ENCODE measurements at places on chromosomes 3 and 15.

- no peak for DNase-seq
Observed at GRCh38 chr3:180018543-180018942, 18.2 kb downstream of the PEX5L start.

- no peak for DNase-seq
Observed at GRCh38 chr15:42276762-42277161, 3.5 kb upstream of the TMEM87A start.

DNA sequence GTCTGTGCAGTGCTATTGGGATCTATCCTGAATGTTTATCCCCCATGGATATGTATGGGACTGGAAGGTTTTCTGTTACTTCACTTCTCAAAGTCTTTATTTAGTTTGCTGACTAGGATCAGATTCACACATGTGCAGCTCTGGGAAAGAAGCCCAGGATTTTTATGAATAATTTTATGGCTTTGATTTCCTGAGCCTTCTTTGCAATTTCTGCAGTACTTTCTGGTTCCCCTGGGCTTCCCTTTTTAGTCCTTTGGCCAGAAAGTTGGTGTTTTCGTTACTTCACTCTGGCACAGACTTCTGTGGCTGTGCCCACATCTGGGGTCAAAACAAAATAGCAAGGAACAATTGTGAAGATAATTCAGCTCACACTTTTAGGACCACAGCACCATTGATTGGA is 721.0 kb downstream of the OTOL1 start:
- DNase-seq = no peak

DNA sequence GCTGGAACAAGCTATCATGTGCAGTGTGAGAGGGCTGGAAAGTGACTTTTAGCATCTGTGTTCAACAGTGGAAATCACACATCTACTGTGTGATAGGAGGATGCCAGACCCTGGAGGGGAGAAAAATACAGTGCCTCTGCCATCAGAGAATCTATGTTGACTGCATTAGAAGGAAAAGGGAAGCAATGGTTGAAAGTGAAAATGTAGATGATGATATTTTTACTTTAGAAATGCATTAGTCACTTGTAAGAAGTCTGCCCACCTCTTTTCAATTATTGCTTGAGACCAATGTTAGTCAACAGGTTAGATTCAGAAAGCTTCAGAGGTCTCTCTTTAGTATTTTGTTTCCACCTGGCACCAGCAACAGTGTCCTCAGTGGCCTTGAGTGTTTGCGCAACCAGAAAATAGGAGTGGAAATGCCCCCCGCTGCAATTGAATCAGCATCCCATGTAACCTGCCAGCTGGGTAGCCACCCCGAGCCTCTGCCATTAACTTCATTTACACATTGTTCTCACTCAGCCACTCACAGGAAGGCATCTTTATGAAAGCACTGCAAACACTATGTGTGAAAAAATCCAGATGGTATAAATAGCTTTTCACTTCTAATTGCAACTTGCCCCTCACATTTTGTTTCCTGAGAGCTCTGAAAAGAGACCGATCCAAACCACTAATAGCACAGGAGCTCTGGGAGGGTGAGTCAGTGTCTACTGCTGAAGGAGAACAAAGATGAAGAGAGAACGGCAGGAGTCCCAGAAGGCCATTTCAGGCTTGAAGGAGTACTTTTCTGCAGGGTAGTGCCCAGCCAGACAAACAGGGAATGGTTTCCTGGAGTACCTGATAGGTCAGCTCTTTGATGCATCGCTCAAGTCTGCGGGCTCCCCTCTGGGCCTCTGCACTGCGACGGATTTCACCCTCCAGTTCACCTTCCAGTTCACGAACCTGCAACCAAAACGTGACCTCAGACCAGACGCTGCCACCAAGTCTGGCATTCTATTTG is 92.1 kb downstream of the HHLA2 start:
- peak; percentile 79 for DNase-seq

DNA sequence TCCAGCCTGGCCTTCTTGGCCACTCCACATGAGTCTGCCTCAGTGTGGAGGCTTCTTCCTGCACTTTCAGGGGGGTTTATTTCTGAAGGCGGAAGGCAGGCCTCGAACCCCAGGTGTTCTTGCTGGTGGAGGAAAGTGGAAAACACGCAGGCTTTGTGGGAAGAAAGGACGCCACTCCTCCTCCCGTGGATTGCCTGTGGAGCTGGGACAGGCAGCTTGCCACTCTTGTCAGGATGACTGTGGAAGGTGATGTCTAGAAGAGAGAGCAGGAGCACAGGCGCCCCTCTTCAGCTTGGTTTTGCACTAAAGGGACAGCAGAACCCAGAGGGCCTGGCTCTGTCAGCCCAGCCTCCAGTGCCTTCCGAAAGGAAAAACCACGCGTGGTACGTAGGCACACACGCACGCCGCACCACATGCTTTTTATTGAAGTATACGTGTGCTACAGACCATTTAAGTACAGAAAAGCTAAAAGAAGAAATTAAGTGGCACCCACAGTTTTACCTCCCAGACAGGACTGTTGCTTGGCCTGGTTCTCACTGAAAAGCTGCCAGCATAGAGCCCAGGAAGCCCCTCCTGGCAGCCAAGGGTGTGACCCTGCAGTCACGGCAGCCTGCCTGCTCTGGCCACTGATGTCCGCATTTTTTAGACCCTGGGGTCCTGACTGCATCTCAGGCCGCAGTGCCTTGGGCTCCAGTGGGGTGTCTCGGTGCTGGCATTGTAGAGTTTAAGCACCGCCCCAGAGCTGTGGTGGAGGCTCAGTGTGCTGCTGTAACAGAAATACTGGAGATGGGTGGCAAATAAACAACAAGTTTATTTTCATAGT is 21.6 kb downstream of the KLF13 start:
- no peak for DNase-seq

- DNase-seq = no peak
Observed at GRCh38 chr3:155488671-155489070, 195.2 kb upstream of the STRIT1 start.

DNA sequence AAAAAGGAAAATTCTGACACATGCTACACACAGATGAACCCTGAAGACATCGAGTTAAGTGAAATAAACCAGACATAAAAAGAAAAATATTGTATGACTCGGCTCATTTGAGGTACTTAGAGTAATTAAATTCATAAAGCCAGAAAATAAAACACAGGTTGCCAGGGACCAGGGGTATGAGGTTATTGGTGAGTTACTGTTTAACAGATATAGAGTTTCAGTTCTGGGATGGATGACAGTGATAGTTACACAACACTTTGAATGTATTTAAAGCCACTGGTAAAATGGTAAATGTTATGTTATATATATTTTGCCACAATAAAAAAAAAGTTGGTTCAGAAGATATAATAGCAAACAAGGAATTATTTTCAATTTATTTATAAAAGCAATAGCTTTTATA is 436.1 kb upstream of the WNT5A start:
- DNase-seq = no peak

DNA sequence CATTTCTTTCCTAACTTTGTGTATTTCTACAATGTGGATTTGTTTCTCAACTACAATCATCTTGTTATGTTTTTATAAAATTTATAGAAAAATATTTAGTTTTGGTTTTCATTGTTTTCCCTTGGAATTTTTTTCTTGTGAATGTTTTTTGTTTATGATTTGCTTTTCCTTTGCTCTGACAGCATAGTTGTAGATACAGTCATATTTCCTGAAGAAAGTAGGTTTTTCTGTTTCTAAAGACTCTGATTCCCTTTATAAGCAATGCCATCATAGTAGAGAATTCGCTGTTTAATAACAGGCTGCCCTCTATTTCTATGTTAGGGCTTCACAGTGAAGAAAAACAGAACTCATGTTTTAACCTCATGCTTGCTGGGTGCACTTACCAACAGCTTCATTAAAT is 482.3 kb downstream of the ZBBX start:
- DNase-seq = no peak

GRCh38 chr3:148175214-148175613 is 522.5 kb upstream of the AGTR1 start:
- DNase-seq = no peak
